ENCODE measurements at places on chromosomes 2 and 18.

GRCh38 chr2:32474381-32474780 is 117.6 kb downstream of the BIRC6 start:
- no peak for DNase-seq

DNA sequence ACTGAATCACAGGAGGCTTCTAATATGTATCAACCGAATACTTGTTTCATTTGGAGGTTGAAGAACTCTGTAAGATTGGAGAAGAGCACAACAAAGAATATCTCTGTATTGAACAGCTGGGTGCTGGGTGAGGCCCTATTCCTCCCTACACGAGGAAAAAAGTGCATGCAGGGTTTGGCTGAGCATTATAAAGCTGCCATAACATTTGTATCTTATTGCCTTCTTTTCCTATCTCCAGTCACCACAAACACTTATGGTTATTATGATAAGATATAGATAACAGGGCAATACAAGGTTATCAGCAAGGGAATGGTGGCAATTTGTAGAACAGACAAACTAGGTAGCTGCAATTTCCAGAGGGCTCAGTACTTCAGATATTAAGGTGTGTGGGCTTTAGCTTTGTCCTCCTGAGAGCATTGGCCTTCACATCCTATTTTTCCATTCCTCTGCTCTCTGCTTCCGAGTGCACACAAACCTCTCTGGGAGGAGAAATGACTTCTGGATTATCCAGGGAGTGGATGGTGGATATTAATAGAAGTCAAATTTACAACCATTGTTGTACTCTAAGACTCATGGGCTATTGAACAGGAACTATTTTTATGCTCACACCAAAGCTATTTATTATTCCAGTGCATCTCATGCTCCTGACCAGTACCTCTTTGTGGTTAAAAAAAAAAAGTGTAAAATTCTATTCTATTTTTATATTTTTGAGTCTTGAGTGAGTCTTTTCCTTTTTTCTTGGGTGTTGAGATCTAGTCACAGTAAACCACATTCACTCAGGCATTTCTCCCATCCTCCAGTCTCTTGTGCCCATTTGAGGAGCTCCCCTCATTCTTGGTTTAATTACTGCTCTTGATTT is 248.4 kb downstream of the ETAA1 start:
- no peak for DNase-seq

DNA sequence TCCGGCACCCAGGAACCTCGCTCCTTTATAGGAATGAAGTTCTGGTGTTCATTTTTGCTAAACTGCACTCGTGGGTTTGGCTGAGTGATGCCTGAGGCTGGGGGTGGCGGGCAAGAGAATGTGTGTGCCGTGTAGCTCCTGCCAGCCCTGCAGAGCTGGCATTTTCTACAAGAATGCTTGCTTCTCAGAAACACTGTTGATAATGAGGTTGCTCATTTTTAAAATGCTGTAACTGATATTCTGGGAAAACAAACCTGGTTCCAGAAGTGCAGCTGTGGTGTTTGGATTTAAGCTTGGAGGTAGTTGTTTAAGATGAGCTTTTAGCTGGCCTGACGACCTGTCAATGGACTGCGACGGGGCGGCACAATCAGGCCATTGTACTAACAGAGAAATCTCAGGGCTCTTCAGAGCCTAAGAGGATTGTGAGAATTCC is 511.9 kb upstream of the TNP1 start:
- no peak for DNase-seq

- DNase-seq: no peak
Measured at GRCh38 chr18:8253944-8254343, 355.3 kb upstream of the RAB12 start.

- DNase-seq: no peak
Measured at GRCh38 chr2:233247744-233248143, 3.7 kb upstream of the ATG16L1 start.

All from cortex of kidney (tissue), 1 donor.